ENCODE measurements at places on chromosomes 11 and 22.

DNA sequence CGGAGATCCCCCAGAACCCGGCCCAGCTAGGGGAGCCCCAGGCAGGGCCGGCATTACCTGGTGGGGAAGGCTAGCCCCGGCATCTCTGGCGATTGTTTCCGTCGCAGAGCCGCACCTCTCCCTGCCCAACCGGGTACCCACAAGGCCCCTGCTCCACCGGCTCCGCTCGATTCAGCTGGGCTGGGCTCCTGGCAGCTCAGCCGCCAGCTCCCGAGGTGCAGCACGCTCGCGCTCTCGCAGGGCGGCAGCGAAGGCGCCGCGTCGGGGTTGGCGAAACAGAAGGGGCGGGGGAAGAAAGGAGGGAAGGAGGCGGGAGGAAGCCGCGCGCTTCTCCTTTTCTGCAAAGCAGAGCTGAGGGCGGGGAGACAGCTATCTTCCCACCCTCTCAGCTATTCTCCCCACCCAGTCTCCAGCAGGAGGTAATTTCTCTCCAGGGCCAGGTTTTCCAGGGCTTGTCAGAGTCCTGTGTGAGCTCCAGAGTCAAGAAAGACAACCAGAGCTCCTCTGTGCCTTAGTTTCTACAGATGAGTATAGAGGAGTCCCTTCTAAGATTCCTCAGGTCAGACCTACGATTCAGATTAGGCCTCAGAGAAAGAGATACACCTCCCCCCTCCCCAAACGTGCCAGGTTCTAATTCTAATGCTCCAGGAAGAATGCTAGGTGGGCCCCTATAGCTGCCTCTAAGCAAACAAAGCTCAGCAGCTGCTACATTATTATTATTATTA, 62.0 kb downstream of the PAK1 start:
- DNase-seq = no peak

DNA sequence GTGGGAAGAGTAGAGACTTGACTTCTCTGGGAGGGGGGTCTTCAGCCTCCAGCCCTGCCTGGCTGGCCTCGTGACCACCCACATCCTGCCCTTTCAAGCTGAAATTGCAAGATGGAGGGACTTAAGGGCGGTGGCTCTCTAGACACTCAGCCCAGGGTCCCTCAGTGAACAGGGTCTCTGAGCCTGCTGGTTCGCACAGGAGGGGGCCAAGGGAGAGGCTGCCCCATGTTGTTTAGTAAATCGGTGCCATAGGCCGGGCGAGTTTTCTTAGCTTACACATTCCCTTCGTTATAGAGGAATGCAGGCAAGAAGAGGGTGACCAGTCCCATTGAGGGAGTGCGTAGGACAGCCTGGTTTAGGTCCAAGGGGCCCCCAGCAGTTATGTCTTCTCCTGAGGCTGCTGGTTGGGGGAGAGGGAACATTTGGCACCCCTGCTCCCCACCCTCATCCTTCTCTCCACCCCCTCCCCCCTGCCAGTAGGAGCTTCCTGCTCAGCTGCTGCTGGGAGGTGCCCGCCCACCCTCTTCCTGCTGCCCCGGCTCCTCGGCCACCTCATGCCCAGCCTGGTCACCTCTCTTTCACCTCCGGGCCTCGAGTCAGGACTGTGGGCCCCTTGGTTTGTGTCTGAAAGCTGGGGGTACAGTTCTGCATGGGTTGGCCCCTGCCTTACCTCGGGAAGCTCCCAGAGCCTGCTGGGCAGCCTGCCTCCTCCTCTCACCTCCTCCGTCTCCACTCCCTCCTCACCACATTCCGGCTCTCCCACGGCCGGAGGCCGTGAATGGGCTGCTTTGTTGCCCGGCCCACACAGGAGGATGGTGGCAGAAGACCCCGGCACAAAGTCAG, 3.9 kb downstream of the FRMD8 start:
- no peak for DNase-seq

DNA sequence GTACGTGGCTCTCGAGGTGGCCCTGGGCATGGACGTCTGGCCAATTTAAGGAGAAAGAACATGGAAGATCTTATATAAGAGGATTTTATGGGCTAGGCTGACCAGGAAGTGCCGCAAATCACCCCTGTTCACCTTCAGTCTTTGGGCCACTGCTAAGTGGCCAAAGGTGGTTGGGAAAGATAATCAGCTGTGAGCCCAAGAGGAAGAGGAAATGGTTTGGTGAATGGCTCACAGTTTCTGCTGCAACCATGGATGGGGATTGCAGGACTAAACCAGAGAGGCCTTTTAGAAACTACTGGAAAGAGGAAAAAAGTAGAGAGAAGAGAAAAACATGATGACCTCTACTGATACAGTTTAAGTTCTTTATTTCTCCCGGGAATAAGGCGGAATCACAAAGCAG, 96.0 kb upstream of the ARHGAP20 start:
- DNase-seq = no peak

GRCh38 chr11:106421676-106422292, 344.3 kb downstream of the AASDHPPT start:
- DNase-seq = peak; percentile 79

DNA sequence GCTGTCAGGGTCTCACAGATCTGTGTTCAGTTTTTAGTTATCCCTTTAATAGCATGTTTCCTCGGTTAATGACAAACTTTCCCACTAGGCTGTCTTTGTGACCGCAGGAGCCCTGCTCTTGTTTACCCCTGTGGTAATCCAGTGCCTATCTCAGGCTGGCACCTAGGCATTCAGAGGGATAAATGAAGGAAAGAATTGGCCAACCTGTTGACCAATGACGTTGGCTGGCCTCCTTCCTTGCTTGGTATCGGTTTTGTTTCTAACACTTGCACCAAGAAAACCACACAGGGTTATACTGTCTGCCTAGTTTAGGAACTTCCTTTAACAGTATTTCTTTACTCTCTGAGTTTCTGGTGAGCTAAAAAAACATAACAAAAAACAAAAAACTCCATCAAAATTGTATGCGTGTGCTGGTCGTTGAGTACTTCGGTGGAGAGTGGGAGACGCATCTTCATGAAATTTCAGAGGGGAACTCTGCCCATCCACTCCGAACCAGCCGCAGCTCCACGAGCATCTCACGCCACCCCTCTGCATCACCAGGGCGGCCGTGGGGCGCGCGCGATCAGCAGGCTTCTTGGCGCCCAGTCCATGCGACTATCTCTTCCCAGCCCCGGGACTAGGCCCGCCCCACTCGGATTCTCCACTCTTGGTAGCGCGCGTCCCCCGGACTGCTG, 563 bp upstream of the ENDOD1 start:
- no peak for DNase-seq

GRCh38 chr11:134864233-134864967, 452.4 kb upstream of the B3GAT1 start:
- DNase-seq = no peak

- DNase-seq = peak; percentile 19
These were observed at the start of gene IGSF9B for GRCh38 chr11:133956650-133957633. Gene IGSF9B, minus strand, starts transcription at chr11:133956968. Its CDS starts 214 bp downstream, at chr11:133956754.

DNA sequence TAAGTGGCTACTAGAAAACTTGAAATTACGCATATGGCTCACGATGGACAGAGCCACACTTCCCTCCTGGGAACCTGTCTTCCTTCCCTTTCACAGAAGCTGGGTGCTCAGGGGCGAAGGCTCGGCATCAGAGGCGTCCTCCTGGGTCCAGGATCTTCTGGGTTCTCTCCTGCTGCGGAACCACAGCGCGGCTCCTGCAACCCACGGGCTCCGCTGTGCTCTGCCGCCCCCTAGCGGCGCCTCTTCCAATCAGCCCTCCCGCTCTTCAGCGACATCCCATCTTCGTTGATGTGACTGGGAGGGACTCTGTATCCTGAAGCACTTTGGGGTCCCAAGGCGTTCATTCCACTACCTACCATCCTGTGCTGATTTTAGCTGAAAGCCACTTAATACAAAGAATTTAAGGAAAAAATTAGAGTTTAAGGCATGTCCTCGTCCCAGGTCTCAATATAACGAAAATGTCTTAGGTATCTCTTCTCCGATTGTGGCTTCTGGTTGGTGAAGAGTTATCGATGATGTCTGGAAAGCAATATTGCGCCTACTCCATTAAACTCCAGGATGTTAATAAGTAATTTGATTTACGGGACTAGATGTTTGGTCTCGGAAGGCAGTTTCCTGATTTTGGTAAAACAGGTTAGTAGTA, 14.8 kb upstream of the RPS3 start:
- DNase-seq = no peak

- no peak for DNase-seq
These were observed 667 bp downstream of the ACCS start for GRCh38 chr11:44066732-44067141.

GRCh38 chr11:118888398-118888797, 4.7 kb downstream of the CXCR5 start:
- no peak for DNase-seq

DNA sequence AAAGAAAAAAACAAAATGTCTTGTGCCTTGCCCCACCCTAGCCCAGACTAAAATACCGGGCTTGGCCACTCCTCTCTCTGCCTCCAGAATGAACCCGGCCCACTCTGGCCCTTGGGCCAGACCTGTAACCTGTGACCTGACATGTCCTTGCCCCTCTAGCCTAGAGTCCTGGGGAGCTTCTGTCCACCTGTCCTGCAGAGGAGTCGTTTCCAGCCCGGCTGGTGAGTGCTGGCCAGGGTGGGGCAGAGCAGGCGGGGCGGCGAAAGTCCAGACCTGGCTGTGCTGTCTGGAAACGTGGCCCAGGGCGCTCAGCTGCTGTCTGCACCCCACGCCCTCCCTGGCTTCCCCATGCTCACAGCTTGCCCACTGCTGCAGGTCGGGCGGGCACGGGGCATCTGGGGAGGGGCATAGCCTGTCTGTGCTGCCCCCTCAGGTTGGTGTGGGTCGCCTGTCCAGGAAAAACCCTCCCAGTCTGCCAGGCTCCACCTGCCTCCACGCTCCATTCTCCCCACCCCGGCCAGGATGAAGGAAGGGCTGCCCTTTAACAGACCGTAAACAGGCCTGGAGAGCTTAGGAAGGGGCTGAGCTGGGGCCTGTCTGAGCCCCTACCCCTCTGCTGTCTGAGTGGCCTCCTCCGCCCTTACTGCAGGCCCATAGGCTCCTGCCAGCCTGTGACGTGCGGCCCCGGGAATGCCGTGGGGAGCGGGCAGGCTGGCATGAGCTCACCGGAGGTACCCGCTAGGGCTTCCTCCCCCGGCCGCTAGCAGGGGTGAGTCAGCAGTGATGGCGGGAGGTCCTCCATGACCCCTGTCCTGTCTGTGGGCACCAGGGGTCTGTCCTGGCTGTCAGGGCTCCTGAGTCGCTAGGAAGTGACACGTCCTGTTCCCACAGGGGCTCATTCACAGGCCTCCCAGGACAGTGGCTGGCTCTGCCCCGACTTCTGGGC, 1.9 kb downstream of the CD151 start:
- no peak for DNase-seq

DNA sequence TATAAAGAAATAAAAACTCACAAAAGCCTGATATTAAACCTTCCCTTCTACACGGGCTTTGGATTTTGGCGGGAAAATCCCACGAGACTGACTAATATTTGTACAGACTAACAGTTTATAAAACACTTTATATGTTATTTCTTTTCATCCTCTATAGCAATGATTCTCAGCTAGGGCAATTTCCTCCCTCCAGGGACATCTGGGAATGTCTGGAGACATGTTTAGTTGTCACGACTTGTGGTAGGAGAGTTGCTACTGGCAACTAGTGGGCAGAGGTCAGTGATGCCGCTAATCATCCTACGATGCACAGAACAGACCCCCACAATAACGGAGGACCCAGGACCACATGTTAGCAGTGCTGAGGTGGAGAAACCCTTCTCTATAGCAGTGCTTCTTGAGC, 304.8 kb upstream of the PITPNB start:
- no peak for DNase-seq

GRCh38 chr22:25078591-25078990, 121.1 kb upstream of the CRYBB3 start:
- DNase-seq = no peak

DNA sequence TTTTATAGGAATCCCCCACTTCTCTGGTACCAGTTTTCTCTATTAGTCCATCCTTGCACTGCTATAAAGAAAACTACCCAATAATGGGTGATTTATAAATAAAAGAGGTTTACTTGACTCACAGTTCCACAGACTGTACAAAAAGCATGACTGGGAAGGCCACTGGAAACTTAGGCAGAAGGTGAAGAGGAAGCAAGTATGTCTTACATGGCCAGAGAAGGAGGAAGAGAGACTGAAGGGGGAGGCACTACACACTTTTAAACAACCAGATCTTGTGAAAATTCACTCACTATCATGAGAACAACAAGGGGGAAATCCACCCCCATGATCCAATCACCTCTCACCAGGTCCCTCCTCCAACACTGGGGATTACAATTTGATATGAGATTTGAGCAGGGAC, 68.9 kb upstream of the GNAZ start:
- DNase-seq = no peak

GRCh38 chr11:11481371-11481770, 128.3 kb upstream of the CSNK2A3 start:
- no peak for DNase-seq

DNA sequence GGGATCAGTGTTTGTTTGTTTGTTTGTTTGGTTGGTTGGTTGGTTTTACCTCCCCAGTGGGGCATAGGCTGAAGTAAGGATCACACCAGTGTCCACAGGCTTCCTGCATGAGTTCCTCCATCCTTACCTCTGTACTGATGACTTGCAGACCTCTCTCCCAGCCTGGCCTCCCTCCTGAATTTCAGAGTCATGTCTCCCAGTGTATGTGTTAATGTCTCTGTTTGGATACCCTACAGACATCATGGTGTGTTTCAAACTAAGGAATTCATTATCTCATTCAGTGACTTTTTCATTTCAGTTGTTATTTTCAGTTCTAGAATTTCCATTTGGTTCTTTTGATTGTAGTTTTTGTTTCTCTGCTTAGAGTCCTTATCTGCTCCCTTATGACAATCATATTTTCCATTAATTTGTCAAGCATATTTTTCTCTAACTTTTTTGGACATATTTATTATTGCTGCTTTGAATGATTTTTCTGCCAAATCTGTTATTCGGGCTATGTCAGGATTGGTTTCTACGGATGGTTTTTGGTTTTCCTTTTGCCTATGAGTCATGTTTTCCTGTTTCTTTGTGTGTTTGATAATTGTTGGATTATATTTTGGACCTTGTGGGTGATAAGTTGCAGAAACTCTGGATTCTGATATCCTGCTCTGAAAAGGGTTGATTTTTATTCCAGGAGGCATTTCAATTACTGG, 23.6 kb downstream of the MYEOV start:
- DNase-seq = no peak

DNA sequence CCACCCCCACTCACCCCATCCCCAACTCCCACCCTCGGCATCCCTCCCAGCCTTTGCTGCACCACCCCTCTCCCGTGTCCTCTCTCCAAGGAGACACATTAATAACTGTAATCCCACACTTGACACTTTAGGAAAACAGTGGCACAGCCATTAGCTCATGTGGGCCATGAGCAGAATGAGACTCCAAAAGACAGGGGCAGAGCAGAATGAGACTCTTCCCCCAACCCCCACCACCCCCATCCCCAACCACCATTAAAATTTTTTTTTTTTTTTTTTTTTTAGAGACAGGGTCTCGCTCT, 6.2 kb upstream of the SLCO2B1 start:
- DNase-seq = no peak

GRCh38 chr11:10715571-10715970, 22.0 kb upstream of the IRAG1 start:
- no peak for DNase-seq
